ENCODE measurements at places on chromosomes 12 and 14.

DNA sequence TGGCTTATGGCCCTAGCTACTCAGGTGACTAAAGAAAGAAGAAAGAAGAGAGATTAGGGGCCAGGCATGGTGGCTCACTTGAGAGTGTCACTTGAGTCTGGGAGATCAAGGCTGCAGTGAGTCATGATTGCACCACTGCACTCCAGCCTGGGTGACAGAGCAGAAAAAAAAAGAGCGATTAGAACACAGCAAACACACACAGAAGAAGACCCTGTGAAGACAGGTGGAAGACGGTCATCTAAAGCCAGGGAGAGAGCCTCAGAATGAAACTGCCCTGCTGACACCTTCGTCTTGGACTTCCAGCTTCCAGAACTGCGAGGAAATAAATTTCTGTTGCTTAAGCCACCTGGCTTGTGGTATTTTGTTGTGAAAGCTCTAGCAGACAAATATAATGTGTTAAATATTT lies 17.5 kb upstream of the PPP1CC start:
- DNase-seq, result no peak

GRCh38 chr12:54700301-54700700 lies 52.1 kb upstream of the DCD start:
- DNase-seq, result no peak

DNA sequence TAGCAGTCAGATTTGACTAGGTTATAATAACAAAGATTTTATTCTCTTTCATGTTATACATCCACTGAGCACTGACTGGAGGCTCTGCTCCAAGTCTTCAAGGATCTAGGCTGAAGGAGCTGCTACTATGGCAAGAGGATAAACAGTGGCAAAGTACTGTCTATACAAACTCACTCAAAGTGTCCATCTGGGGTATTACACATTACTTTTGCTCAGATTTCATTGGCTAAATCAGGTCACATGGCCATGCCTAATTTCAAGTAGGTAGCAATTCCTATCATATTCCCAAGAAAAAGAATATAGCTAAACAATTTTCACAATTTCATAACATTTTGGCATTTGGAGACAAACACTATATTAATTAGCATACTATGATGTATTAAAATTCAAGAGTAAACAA lies 40.9 kb downstream of the CDK17 start:
- no peak for DNase-seq

- no peak for DNase-seq
These were observed 47.7 kb downstream of the ELK3 start for GRCh38 chr12:96241846-96242256.

- DNase-seq, result peak; percentile 17
These were observed 20.4 kb upstream of the ATP5MC2 start for GRCh38 chr12:53696285-53696654.

DNA sequence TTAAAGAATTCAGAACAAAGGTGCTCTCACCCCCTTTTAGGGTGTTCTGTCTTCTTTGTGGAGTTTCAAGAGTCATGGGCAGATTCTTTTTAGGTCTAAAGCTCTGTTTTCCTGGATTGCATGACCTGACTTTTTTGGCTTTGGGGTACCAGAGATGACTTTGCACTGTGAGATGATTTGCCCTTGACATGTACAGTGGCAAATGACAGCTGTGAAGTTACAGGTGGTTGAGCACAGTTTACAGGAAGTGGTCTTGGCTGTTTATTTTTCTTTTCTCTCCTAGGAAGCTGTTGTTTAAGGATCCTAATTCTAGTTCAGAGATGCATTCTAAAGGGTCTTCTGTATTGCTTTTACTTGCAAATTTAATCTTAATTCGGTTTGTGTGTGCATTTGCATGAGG lies 83.8 kb upstream of the METAP2 start:
- no peak for DNase-seq

DNA sequence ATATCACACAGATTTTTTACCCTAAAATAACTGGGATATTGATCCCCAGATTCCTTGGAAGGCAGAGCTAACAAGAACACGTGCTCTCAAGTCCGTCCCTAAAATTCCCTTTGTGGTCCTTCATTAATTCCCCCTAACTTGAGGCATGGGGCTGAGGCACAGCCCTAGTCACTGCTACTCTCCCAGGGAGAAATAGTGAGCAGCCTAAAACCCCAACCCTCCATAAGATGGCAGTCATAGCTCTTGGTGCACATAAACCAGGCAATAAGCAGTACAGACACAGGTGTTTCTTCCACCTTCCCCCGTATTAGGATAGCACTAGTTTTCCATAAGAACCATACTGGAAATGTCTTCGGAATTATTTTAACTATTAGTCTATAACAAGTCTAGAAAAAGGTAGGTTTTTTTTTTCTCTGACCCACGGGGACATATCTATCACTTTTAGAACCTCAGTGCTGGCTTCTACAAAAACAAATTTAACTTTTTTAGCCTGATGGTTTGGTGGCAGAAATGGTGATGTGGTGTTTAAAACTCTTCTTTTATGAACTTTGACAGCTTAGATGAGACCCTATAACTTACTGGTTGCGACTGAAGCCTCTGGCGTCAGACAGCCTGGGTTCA lies 3.1 kb upstream of the ARHGEF40 start:
- DNase-seq, result peak; percentile 13

DNA sequence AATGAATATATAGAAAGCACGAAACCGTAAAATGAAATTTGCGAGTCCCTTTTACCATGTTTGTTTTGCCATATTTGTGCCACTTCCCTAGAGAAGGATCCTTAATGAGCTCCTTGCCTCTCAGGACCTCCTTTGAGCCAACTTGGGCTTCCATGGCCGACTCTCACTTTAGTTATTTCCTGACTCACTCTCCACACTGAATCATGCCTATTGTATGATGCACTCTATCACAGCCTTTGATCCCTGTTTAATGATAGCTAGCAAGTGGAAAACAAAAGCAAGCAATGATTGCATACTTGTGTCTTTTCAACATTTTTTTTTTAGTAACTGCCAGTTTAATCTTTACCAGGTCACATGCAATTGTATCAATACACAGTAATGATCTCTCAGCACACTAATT lies 153.2 kb downstream of the CCER1 start:
- no peak for DNase-seq

DNA sequence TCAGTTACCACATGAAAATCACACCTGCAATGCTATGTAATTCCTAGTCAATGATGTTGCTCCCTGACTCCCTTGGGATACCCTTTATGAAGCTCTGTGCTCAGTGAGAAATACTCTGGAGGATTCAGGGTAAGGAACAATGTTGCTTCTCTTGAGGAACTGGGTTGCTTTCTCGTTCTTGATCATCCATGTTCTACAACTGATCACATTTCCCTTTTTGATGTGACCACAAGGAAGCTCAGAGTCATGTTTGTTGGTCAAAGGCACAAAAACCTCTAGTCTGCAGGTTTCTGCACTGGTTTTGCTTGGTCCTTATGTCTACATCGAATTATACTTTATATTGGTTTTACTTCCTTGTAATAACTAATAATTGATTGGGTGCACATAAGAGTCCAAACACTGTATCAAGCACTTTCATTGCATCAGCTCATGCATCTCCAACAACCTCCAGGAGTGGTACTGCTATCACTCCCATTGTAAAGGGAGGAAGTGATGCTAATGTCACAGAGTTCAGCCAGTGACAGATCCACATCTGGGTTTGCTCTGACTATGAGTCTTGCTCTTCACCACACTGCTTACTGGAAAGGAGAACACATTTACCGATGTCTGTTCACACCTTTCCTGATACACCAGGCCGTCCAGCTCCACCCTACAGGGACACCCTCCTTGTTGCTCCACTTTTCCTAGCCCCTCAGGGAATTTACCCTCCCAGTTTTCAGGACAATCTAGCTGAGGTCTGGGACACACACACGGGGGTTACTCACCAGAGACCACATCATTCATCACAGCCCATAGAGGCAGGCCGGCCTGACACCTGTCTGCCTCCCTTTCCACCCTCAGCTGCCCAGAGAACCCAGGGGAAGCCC lies 41.0 kb downstream of the CMKLR1 start:
- DNase-seq, result no peak

- DNase-seq, result no peak
These were observed 24.0 kb upstream of the CKAP4 start for GRCh38 chr12:106271575-106272505.

DNA sequence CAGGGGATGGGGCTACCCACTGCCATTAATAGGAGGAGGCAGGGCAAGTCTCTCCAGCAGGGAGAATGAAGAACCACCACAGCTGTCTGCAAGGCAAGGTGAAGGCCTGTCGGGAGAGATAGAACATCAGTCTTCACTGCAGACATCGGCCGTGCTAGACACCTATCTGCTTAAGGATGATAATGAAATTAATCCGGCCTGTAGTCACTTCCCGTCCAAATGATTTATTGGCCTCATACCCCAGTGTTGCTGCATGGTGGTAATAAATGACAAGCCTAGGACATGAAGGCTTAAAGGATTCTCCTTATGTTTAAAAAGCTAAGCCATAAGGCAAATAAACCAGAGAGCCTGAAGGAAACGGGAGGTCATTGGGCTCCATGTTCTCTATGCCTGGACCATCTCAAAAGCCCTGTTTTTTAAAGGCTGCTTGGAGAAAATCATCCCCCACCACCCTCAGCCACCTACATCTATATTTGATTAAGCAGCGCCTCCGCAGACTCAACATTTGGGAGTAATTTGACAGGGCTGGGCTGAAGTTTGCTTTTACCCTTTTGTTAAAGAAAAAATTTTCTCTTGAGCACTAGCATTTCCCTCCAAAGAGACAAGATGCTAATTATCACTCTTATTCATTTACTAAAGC lies 137.7 kb downstream of the PLXNC1 start:
- DNase-seq, result no peak

DNA sequence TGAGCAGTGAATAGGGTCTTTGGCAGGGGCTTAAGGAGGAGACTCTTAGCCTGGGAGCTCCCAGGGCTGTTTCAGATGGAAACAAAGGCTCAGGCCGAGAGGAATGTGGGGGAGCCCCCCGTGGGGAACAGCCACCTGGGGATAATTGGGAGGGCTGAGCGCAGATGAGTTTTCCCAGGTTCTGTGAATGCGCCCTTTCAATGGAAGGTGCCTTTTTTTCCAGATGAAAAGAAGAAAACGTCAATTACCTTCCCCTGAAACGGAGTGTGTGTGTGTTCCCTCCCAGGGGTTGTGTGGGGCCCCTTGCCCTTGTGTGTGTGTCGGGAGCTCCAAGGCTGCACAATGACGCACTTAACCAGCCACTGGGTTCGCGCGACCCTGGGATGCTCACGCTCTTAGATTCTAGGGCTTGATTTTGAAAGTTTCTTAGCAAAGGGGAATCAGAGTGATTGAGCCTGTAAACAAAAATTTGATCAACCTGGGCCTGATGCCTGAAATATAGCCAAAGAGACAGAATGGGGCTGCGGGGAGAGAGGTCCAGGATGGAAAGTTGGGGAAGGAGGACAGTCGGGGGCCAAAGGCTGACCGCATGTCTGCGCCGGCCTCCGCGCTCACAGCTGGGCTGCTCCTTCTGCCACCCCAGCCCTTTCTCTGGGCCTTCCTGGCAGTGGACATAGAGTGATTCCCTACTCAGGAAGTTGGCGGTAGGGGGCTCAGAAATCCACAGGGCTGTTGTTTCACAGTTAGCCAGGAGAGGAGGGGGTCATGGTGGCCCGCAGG lies 14.6 kb downstream of the MEG3 start:
- DNase-seq, result no peak

GRCh38 chr14:74478996-74479635 lies 14.0 kb downstream of the NPC2 start:
- DNase-seq, result no peak

DNA sequence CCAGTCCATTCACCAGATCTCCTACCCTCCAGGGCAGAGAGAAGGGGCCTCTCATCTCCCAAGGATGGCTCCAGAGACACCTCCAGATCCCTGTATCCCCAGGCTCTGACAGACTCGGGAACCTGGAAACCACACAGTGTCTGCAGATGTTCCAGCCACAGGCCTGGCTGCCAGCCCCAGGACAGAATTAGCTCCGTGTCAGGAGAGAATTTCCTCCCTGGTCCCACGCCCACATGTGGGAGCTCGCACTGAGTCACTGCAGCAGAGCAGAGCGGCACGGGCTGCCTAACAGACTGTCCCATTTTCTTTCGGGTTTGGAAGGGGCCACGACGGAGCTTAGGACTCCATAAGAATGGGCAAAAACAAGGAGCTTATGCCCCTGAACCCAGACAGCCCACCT lies 33.6 kb downstream of the CMKLR1 start:
- DNase-seq, result no peak

DNA sequence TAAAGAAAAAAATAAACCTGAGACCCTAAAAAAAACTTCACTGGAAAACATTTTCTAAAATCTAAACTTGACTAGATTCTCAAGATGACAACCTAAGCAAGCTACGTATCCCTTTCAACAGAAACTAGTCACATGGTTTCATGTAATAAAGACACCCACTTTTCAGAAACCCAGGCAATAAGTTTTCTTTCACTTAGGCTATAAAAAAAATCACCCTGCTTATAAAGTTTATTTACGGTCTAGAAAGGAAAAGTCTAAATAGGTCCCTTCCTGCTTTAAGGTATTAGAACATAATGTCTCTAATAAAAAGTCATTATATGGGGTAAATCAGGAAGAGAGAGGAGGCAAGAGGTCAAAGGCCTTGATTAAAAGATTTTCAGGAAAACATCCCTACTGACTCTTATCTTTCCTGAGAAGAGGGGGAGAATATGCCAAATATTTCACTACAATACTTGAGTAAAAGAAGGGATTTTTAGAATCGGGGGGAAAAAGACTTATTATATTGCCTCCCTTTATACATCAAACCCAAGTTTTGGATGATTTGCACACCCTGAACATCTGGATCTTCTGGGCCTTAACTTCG lies 9.5 kb downstream of the CLIP1 start:
- DNase-seq, result no peak

GRCh38 chr14:81464253-81465002 lies 64.3 kb upstream of the STON2 start:
- peak; percentile 70 for DNase-seq

- no peak for DNase-seq
These were observed 22.3 kb downstream of the FBXW8 start for GRCh38 chr12:116933091-116933490.

- DNase-seq, result peak; percentile 31
These were observed 598 bp downstream of the HIF1A start for GRCh38 chr14:61695695-61696527.

DNA sequence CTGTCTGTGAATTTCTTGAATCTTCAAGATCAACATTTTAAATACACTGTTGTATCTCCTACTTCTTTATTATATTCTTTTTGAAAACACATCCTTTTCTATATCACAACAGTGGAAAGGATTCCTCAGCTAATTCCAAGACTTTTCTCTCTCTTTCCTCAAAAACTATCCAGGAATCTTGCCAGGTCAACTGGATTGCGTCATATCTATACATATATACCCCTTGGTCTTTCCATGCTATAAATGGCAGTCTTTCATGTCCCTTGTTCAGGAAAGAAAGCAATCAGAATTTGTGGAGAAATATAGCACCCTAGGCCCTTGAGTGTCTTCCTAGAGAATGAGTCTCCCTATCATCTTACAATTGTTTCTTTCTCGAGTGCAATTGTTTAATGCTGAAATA lies 149.0 kb downstream of the KCNA5 start:
- no peak for DNase-seq
